Frontal cortex (tissue), 4 donors: ENCODE measurements at places on chromosomes 12 and 14.
A peak's percentile ranks its signal among the peaks of the same experiment; 100 is the strongest.

DNA sequence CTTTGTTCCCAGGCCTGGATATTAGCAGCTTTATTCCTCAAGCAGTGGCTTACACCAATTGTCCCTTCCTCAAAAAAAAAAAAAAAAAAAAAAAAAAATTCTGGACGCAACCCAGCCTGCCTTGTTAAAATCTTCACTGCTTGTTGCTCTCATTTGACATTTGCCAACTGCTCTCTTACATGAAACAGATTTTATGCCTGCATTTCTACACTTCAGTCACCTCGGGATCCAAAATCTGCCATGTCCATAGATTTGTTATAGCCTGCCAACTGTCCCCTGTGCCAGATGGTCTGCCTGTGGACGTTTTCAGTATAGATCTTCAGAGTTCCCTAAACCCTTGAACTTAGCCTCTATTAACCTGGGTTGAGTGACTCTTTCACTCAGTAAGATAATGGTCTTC, 651.5 kb downstream of the FSCB start:
- DNase-seq, result no peak

DNA sequence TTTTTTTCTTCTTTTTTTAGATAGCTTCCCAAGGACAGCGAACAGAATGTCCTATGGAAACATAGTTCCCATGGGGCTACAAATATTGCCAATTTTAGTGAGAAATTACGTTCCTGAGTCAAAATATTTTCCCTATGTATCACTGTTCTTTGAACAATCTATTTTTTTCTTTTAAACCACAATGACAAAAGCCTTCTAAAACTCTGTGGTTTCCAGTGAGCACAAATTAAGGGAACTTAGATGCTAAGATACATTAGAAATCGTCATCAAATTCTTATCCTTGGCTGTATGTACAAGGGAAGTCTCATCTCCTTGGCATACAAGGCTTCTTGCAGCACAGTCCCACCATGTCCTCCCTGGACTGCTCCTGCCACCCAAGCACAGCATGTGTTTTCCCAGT, 17.9 kb downstream of the CPM start:
- DNase-seq, result no peak

GRCh38 chr12:81440001-81440400, 319.1 kb downstream of the PPFIA2 start:
- peak; percentile 8 for DNase-seq

DNA sequence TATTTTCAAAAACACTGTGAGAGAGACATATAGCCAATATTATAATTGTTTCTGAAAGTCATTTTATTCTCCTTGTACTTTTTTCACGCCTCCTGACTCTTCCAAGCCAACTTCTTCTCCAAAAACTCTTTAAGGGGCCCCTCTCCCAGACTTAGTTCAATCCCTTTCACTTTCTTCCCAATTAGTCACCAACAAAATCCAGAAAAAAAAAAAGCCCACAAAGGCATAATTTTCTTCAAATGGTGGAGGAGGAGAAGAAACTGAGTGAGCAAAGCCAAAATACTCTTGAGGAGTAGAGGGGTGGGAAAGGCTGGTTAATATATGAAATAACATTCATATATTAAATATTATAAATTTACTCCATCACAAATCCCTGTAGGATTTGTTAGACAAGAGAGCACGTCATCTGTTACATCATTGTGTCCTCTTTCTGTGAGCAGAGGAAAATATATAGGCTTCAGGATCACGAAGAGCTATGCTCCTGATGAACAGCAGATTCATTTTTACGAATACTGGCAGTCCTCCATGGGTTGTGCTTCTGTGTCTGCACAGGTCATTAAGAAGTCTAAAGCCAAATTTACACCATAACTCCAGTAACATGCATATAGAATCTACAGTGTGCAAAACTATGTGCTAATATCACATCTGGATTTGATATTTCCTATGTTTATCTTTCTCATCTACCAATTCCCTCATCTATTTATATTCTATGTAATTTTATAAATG, 25.9 kb upstream of the NID2 start:
- DNase-seq, result no peak

DNA sequence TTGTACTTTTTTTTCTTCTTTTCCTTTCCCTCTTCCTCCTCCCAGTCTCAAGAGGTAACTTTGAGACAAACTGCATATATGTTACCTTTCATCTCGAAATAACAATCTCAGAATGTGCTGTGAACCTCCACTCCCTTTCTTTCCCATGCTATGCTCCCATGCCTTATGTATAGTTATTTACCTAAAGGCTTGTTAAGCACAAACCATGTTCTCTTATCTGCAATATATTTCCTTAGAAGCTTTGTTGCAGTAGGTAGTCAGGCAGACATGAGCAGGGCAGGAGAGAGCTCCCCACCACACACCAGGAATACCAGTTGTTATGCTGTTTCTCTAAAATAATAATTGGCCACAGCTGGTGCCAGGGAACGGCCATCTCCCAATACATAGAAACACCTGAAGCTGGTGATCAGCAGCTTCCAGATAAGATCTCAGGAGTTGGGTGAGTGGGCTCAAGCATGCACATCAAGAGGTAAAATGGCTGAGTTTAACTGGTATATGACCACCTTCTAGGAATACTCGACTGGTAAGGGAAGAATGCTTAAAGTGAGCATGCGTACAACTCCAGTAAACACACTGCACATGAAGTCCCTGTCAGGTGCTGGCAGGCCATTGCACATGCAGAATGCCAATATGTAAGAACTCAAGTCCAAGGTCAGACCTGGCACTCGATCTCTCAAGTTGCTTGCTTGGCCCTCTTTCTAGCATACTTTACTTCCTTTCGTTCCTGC, 14.8 kb upstream of the DHRS2 start:
- no peak for DNase-seq

GRCh38 chr12:89270548-89270947, 81.8 kb downstream of the DUSP6 start:
- no peak for DNase-seq

DNA sequence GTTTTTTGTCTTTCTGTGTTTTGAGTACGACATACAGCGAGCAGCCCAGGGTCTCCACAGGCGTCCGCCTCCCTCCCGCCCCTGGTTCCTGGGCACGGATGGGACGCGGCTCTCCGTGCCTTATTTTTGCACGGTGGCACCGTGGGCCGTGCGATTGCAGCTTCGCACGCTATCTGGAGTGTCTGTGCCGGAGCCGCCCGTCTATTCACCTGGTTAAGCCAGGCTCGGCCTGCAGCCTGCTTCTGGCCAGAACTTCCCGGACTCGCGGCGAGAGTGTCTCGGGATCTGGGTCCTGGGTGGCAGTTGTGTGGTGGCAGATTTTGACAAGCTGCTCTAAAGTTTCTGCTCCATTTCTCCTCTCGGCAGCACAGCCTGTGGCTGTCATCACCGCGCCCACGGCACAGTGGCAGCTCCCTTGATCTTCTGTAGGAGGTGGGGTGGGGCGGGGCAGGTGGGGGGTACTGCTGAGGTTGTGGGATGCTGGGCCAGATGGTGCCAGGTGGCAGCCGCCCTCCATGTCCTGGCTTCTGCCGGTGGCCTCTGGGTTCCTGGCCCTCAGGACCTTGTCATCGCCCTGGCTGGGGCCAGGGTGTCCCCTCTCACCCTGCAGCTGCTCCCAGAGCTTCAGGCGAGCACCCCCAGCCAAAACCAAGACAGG, 2.9 kb downstream of the MMP17 start:
- DNase-seq, result no peak

GRCh38 chr12:88142610-88142991, 494 bp downstream of the TMTC3 start:
- DNase-seq, result no peak

GRCh38 chr12:80576641-80577418, 130.6 kb upstream of the MYF6 start:
- no peak for DNase-seq

DNA sequence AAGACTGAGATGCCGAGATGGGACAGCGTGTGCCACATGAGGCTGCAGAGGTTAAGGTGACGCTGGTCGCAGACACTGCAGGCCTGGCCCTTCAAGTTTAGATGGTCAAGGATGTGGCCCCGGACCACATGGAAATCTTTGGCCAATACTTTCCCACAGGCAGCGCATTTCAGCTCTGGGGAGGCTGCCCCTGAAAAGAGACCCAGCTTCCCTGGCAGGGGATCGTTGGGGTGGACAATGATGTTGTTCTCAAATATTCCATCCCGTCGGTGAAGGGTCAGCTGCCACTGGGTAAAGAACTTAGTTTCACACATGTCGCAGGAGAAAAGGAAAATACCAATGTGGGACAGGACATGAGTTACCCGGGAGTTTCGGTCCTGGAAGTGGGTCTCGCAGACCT, 3.0 kb downstream of the ZBTB39 start:
- no peak for DNase-seq

GRCh38 chr12:106251631-106252455, 4.0 kb upstream of the CKAP4 start:
- DNase-seq, result no peak

GRCh38 chr12:80761838-80762237, 45.1 kb downstream of the MYF5 start:
- no peak for DNase-seq

DNA sequence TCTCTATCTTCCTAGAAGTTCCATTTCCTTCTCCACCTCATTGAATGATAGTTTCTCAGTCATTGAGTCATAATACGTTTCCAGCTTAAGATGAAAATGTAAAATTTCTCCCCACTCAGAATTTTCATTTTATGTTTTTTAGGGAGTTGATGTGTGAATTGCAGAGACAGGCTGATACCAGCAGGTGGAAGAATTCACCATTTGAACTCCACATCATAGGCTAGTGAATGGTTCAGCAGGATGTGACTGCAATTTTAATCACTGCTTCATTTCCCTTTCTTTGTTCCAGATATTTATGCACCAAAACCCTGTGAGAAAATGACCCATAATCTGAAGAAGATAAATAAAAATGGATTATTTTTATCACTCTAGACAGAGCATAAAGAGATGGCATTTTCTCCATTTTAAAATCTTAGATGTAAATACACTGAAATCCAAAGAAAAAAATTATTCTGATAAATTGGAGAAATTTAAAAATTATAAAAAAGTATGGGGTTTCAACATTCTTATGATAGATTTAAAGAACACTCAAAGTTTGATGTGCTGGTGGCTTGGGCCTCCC, 10.6 kb upstream of the PYGL start:
- DNase-seq, result peak; percentile 75

- peak; percentile 45 for DNase-seq
These were observed 60.9 kb upstream of the GPATCH2L start for GRCh38 chr14:76090616-76091391.

GRCh38 chr12:71158361-71158882, 623 bp upstream of the TSPAN8 start:
- no peak for DNase-seq

DNA sequence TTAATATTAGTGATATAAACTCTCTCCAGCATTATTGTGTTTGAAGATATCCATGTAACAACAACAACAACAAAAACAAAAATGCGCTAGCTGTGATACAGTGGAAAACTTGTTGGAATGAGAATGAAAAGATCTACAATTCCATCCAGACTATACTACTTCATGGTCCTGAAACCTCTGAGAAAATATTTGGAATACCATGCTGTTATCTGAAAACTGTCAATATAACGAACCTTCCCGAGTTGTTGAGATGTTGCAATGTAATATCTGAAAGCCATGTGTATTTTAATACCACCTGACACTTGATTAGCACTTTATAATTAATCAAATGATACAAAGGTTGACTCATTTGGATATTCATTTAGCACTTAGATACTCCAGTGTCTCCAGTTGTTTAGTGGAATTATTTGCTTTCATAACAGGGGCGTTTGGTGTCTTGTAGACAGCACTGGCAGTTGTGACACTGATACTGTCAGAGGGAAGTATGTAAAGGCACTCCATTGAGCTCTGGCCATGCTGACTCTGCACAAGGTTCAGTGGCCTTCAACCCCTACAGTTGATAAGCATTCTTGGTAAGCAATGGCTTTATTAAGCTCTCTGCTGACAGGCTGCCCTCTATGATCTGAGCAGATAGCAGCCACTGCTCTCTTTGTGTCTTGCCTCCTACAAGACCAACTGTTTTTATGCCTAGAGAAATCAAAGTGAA, 447.1 kb upstream of the SEL1L start:
- no peak for DNase-seq

- no peak for DNase-seq
These were observed 12.9 kb upstream of the SERPINA4 start for GRCh38 chr14:94548131-94548998.

- no peak for DNase-seq
These were observed 1.0 kb downstream of the RASAL1 start for GRCh38 chr12:113134521-113134951.

GRCh38 chr12:32854097-32854496, 42.5 kb downstream of the PKP2 start:
- DNase-seq, result no peak

- DNase-seq, result no peak
These were observed 196.3 kb downstream of the EPS8 start for GRCh38 chr12:15592934-15593333.

DNA sequence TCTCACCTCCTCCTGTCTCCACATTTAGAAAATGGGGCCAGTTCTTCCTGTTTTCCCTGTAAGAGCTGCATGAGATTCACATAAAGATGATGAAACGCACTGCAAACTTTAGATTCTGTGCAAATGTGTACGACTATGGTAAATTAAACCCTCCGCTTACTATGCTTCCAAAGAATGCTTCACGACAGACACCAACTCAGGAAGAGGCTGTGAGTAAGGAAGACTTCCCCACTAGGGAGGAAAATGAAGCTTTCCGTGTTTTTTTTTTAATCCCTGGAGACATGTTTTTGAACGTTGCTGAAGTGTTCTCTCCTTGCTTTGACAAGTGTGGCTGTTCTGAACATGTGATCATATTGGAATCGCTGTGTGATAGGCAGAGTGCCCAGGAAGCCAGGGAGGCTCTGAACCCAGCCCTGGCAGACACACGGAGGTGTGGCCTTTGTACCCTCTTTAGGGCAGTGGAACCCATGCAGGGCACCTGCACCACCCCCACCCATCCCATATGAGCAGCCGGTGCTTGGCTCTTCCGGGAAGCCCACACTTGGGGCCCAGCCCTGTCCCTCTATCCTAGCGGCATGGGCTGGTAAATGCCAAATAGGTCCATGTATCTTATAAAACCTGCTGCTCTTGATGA, 7.5 kb upstream of the SYNE3 start:
- DNase-seq, result no peak

- peak; percentile 89 for DNase-seq
These were observed at the start of gene EGLN3 for GRCh38 chr14:33950320-33951182. Gene EGLN3, minus strand, starts transcription at chr14:33951074. Its CDS starts 322 bp downstream, at chr14:33950752.

GRCh38 chr12:636632-637031, 26.6 kb downstream of the NINJ2 start:
- DNase-seq, result no peak

DNA sequence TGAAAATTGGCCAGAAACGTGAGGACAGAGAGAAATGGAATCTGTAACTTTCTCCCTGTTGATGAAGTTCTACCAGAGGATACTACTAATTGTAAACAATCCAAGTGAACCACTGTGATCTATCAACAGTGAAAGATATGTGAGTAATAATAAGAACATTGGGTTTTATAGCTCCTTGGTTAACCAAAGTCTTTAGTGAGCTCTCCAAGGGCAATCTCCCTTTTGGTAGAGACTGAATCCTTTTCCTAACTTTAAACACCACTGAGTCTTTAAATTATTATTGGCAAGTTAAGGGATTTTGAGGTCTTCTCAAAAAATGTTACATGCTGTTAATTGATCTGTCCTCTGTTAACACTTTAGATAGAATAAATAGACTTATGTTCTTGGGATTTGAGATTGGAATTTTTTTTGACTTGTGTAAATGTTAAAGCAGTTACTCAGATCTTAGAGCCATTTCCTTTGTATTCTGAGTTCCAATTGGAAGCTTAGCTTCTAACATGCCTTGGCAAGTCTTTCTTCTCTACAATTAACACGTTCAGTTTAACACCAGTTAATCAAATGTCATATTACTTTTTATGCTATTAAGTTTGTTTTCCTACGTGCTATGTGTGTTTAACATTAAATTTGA, 338.2 kb upstream of the DDHD1 start:
- no peak for DNase-seq

GRCh38 chr12:103626498-103626897, 39.4 kb downstream of the STAB2 start:
- no peak for DNase-seq
